Liver (tissue), 10 donors: ENCODE measurements at places on chromosomes 5 and 9. TPM values are rescaled to one million over a fixed set of nuclear protein-coding genes. Genes with fewer than 3 reads are reported as not detected.

FAXDC2 gene
- 73.0 TPM for total RNA-seq

SLC27A6 gene
- not detected for total RNA-seq

GRCh38 chr5:127987354-127988145 lies 96.0 kb upstream of the SLC12A2 start:
- no peak for DNase-seq
- H3K4me3 ChIP-seq: no peak overlapping the region
- no peaks in the 10 kb centered on the region for H3K4me1 ChIP-seq
- no peak overlapping the region for H3K27ac ChIP-seq

- no peak overlapping the region for H3K27ac ChIP-seq
- no peak overlapping the region for H3K4me3 ChIP-seq
- no peak for DNase-seq
- H3K27me3 ChIP-seq: no peaks in the 10 kb centered on the region
Measured at GRCh38 chr5:139705655-139706587, 57.8 kb downstream of the CXXC5 start.

DNA sequence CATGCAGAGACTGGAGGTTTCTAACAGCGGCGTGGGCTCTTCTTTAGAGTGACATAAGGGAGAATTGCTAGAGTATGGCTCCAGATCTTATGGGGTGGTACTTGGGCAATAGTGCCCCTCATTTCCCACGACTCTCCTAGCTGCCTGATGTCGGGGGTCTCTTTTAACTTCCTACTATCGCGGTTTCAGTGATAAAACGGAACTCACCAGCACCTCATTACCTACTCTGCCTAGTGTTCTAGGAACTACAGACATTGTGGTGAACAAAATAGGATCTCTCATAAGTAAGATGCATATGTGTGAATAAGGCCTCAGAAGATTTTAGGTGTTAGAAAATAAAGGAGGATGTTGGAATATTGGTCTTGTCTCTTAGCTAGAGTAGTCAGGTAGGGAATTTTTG lies 1.1 kb downstream of the ICE1 start:
- peak overlapping the region; percentile 94 for H3K4me3 ChIP-seq
- no peak for DNase-seq
- H3K36me3 ChIP-seq: no peaks in the 10 kb centered on the region
- no peak overlapping the region for H3K27ac ChIP-seq

GRCh38 chr5:180596668-180597231 lies 5.5 kb upstream of the SCGB3A1 start:
- H3K27ac ChIP-seq: no peak overlapping the region
- H3K4me1 ChIP-seq: peaks cover 10% of the 10 kb centered on the region
- no peaks in the 10 kb centered on the region for H3K27me3 ChIP-seq
- H3K4me3 ChIP-seq: no peak overlapping the region
